ENCODE measurements at places on chromosomes 7 and 10.

DNA sequence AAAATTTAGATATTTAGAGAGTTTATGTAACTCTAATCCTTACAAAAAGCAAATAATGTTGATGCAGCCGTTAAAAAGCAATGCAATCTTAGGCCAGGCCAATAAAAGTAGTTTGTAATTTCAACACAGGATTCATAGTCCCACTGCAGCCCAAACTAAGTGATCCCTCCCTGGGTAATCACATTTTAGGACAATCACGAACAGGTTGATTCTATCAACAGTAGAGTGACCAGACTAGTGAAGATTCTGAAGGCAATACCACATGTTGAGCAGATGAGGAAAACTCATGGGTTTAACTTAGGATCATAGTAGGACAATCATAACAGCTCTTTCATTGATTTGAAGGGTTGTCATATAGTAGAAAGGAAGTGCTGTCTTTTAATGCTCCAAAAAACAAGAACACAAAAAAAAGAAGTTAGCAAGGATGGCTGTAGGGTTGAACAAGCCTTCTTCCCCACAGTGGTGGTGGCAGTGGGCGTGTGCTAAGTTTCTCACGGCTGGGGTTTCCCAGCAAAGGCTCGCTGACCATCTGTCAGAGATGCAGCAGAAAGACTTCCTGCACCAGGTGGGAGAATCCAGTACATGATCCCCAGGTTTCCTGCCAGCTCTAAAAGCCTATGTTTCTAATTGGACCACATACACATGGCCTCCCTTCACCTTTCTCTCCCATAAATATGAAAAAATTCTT lies 212.2 kb downstream of the CHRM2 start:
- no peak for DNase-seq

DNA sequence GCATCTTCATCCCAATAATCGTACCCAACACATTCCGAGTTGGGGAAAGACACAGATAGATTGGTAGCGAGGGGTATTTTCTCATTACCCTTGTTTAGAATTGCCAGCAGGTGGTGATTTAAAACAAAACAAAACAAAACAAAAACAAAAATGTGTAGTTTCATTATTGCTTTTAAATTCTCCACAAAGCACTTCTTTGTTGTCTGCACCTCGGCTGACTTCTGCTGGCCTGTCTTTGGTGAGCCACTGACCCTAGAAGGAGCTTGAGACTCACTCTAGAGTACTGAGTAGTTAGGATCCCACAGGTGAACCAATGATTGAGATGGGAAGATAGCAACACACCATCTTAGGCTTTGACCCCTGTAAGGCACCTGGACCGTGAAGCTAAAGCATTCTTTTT lies 105.4 kb upstream of the BET1 start:
- no peak for DNase-seq

DNA sequence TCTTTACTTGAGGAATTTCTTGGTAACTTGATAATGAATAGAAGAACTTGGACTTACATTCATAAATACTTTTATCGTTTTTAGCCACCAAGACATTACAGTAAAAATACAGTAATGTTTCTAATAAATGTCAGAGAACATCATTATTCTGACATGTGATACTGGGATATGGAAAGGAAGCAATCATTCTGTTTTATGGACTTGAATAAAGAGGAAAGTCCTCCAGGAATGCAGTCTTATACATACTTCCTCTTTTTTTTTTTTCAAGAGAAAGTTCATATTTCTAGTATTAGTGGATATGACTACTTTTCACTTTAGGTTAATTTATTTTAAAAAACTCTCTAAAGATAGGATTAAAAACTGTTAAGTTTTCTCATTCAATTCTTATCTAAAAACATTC lies 220.0 kb upstream of the SEMA3C start:
- no peak for DNase-seq

DNA sequence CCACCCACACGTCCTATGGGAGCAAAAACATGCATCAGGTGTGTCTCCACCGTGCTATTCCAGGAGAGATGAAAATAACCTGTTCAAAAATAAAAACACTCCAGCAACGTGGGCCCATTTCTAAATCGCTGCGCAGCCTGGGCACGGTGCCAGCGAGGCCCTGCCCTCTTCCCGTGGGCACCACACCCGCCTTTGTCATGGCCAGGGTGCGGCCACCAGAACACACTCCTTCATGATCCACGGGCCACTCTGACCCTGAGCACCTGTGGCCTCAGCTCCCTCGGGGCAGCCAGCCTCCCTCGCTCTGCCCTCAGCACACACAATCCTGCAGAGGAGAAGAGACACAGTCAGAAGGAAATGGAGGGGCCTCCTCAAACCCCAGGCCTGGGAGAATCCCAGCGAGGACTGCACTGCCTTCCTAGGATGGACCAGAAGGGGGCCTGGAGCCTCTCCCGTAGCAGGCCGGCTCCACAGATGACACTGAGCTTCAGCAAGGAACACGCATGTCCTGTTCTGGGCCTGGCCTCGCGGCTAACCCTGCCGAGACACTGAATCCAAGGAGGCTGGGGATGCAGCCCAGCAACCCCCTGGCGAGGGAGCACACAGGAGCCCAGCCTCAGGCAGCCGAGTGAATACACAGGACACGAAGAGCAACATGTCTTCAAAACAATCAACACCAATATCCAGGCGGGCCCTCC lies 169.0 kb downstream of the MAD1L1 start:
- DNase-seq: no peak

- DNase-seq: no peak
Observed at GRCh38 chr10:102661658-102662028, 17.4 kb downstream of the TRIM8 start.

GRCh38 chr10:63977329-63977923 lies 456.2 kb downstream of the REEP3 start:
- DNase-seq: peak; percentile 59

DNA sequence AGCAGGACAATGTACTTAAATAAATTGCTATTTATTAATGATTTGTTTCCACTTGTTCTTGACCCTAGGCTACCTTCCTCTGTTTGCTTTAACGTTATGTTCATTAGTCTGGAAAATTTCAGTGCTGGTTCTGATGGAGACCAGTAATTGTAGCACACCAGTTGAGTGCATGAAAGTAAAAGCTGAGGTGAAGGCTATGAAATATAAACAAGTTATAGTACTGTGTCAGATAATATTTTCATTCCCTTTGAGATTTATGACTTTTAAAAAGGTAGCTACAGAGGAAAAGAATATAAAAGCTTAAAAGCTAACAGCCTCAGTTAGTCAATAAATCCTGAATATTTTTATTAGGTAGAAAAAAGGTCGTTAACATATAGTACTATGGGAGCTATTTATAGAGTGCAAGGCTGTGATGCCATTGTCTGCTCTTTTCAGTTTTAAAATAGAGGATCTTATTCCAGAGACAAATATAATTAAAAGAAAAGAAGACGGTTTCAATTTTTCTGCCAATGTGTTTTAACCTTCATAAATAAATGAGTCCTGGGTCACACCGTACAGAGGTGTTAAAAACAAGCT lies 351.8 kb upstream of the ETV1 start:
- no peak for DNase-seq

GRCh38 chr10:36538953-36539586 lies 586.3 kb upstream of the ANKRD30A start:
- no peak for DNase-seq

- peak; percentile 2 for DNase-seq
Observed at GRCh38 chr10:1202343-1202742, 146.2 kb downstream of the WDR37 start.

GRCh38 chr7:25260862-25261494 lies 32.7 kb upstream of the NPVF start:
- DNase-seq: no peak

DNA sequence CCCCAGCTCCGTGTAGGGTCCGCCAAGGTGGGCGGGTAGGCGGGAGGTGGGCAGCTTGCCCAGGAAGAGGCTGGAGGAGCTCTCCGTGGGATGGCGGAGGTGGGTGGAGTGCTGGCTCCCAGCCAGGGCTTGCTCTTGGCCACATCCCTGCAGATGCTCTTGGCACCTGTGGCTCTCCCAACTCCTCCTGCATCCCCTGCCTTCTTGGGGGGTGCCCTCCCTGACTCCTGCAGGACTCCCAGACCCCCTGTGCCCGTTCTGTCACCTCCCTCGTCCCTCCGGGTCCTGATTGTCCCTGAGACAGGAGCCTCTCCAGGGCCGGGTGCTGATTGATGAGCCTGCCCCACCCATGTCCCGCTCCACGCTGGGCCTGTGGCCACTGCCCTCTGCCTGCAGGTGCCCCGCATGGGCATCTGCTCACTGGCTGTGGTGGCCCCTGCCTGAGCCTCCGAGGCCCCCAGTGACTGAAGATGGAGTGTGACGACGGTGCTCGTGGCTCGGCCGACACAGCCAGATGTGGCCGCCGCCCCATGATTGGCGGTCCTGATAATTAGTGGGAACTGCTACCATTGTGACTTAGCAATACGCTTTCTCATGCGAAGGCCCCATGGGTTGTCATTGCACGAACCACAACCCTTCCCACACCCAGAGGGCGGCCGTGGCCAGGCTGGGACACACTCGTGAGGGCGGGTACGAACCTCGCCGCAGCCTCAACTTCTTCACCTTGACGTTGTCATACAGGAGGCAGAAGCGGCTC lies 23.6 kb downstream of the CFAP46 start:
- no peak for DNase-seq

DNA sequence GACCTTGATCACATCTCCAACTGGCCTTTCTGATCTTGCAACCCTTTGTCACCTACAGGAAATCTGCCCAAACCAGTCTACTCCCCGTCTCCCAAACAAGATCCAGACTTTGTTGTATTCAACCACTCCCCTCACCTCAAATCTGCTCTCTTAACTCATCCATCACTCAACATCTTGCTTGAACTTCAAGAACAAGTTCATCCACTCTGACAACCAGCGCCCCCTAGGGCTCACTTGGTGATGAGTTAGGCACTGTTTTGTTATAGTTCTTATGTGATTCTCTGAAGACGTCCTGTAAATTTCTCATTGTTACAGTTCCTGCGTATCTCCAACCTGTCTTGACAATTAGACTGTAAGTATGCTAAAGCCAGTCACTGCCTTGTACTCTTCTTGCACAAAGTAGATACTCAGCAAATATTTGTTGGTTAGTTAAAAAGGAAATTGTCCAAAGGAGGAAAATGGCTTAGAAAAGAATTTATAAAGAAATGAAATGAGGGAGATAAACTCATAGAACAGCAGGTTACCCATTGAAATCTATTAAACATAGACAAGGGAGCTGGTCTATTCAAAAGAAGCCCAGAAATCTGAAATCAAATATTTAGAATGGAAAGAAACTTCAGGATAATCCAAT lies 5.3 kb downstream of the FRMD4A start:
- DNase-seq: peak; percentile 24

GRCh38 chr7:99000904-99001465 lies 122.7 kb downstream of the TRRAP start:
- peak; percentile 53 for DNase-seq

DNA sequence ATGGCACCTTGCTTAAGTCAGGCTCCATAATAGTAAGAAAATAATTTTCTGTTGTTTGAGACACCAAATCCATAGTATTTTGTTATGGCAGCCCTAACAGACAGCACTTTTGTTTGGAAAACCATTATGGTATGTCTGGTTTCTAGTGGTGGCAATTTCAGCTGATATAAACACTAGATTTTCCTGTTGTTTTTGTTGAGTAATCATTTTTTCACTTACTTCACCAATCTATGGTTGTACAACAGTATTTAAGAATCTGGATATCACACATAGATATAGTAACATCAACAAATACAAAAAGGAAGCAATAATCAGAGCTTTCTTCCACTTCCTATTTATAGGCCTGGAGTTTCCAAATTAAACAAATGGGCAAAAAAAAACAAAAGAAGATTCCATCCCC lies 725.8 kb upstream of the POM121L12 start:
- DNase-seq: no peak

- no peak for DNase-seq
Observed at GRCh38 chr7:108234971-108235450, 104.8 kb upstream of the LAMB4 start.

DNA sequence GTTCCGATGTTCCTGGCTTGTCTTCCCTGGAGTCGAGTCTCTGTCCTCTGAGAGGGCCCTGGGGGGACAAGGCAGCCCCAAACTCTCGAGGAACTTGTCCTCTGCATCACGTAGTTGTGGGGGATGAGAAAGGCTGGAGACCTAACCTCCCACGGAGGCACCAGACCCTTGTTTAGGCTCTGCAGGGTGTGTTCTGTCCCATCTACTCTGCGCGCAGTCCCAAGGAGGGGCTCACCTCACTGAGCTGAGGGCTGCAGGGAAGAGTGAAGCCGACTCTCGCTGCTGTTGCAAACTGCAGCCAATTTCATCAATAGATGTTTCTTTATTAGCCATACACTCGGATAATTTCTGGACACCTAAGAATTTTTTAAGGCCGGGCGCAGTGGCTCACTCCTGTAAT lies 186.7 kb upstream of the ADARB2 start:
- no peak for DNase-seq

DNA sequence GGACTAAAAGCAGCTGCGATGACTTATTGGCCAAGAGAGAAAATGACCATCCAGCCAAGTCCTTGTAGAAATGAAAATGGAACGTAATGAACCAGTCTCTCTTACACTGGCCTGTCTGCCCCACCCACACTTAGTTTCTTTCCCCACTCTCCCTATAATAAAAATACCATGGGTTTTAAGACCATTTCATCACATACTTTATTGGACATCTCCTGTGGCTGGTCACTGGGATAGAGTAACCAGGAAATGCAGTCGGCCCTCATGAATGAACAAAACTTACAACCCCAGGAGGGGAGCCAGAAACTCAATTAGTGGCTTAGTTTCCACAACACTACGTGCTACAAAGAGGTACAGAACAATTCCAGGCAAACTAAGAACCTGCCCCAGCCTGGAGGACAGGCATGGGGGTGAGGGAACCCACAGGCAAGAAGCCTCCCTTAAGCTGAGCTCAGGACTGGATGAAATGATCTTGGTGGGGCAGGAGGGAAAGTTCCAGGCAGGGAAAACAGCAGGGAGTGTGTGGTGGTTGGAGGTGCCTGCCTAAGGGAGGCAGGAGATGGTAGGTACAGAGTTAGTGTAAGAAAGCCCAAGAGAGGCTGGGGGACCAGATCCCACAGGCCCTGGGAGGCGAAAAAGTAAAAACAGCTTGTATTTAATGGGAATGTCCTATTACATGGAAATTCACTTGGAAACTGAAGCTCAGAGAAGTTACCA lies 29.6 kb downstream of the MKI67 start:
- DNase-seq: no peak

- peak; percentile 74 for DNase-seq
Observed at GRCh38 chr7:101058355-101058754, 26.9 kb upstream of the TRIM56 start.
